Breast epithelium (tissue), 4 donors: ENCODE measurements at places on chromosomes 3 and 15. TPM values are rescaled to one million over a fixed set of nuclear protein-coding genes. Genes with fewer than 3 reads are reported as not detected.

DNA sequence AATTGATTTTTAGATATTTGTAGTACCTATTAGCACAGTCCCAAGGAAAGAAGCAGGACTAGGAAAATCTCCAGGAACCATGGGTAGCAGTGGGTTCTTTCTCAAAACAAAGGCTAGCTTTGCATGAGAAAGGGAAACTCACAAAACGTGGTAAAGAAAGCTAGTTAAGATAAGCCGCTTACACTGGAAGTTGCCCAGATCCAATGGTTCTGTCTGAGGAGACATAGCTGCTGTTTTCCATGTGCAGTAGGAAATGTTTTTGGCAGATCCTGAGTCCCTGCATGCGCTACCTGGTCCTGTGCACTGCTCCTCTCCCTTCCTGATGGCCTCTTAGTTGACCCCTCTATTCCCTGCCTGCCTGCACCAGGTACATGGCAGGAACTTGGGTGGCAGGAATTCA lies 60.4 kb downstream of the TFG start:
- DNase-seq = no peak

DNA sequence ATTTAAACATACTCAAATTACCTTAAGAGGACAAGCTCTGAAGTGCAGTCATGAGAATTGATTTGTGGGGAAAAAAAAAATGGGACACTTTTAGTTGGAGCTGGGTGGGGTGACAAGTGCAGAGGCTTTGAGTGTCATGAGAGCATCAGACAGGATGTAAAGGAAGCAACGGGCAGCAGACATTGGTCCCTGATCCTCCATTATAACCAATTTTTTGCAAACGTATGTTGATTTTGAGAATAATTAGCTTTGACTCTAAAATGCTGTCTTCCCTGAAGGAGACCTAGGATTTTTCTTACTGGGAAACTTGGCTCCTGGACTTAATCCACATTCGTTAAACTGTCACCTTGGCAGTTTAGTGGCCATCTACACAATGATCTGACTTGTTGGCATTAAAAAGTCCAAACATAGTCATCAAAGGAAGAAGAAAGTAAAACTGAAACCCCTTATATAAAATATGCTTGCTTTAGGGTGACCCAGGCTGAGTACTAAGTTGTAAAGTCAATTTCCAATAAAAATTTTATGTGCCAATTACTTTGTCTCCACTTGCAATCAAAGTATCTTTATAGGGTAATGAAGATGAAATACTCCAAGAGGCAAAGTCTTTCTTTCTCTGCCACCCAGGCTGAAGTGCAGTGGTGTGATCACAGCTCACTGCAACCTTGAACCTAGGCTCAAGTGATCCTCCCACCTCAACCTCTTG lies 45.6 kb downstream of the BCL2L10 start:
- no peak for DNase-seq

GRCh38 chr3:183265834-183266417 lies 12.9 kb downstream of the B3GNT5 start:
- no peak for DNase-seq

DNA sequence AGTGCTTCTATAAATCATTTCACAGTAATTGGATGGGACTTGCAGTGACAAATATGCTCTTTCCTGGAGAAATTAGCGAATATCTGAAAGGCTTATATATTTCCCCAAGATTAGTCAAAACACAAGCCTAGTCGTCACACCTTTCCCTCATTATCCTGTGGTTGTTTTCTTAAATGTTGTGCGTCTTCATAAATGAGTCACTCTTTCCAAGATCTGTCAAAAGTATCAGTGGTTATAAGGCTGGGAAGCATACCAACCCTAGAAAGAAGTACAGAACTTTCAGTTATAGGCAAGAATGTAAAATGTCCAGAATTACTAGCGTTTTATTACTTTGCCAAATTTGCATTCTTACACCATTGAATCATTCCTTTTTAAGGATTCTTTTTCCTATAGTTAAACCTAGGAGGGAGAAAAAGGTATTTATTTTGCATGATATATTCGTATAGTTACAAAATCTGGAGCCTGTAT lies 33.6 kb downstream of the TMEM212 start:
- DNase-seq = no peak

- DNase-seq = no peak
Measured at GRCh38 chr3:67461667-67462142, 192.7 kb downstream of the SUCLG2 start.

DNA sequence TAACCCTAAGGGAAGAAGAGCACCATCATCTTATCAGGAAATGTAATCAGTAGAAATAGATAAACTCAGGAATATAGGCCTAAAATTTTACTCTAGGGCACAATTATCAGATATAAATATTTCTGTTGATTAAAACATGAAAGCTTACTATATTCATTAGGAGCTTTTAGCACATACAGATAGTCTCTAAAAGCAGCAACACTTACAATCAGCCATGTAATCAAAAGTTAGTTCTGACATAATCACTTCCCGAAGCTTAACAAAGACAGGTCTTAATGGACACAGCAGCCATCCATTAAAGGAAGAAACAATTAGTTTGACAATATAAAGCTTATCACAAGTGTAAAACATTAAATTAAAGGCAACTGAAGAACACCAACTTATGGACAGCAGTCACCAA lies 30.6 kb downstream of the DCLK3 start:
- no peak for DNase-seq

DNA sequence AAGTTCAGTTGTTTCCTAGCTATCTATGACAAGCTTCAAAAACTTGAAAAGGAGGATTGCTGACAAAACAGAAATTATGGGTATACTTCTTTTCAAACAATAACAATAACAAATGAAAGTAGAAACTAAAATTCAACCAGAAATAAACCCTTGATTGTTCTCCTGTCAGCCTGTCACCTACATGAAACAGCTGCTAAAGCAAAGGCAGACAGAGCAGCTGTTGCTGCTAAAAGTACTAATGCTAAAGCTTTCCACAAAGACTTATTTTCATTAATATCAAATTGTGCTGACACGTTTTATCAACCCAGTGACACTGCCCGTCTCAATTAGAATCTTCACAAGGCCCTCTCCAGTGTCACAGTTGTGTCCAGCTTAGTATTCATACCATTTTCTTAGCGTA lies 533.2 kb upstream of the GBE1 start:
- DNase-seq = no peak

DNA sequence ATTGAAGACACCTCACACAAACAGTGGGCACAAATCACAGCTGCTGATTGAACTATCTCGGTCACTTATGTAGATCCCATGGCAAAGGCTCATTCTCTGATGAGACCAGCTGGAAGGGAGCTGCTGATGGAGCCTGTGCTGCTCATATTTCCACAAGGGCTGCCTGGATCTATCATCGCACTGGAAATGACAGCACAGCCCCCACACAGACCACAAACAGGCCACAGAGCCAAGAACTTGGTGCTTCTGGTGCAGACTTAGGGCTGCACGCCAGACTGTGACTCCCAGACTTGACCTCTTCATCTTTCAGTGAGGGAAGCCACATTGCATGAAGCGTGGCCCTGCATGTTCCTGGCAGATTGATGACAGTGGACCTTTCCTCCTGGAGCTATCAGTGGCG lies 197.6 kb downstream of the MINAR1 start:
- no peak for DNase-seq

- DNase-seq = no peak
Measured at GRCh38 chr3:51937611-51938450, 3.9 kb downstream of the RRP9 start.

FOXL2NB gene
- total RNA-seq = not detected

DNA sequence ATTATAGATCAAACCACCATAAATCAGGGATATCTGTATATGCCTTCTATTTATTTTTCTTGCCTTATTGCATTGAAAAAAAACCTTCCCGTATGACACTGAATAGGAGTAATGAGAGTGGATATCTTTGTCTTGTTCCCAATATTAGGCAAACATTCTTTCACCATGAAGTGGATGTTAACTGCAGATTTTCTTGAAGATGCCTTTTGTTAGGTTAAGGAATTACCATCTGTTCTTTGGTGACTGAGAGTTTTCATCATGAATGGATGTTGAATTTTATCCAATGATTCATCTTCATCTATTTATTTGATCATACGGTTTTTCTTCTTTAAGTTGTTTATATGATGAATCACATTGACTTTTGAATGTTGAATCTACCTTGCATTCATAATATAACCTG lies 47.1 kb upstream of the MECOM start:
- no peak for DNase-seq

LTF gene
- 282 TPM for total RNA-seq

DNA sequence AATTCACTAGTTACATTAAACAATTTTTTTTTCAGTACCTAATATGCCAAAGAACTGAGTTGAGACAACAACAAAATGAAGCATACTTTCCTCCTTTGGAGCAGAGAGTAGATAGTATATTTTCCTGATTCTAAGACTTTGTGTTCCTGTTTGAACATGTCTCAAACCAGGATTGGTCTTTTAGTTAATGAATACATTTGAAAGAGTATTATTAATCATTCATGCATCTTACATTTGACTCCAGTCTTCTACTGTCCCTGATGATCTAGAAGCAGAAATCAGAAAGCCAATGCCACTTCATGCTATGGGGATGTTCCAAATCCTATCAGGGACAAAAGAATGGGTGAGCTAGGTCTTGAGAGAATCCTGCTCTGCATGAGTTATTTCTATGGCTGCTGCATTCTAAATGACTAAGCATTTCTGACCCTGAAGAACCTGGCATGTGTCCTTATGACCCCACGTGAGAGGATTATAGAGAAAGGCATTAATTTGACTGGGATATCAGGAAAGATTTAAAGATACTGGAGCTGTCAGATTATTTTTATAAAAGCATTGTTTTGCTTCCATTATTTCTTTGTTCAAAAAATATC lies 32.9 kb upstream of the MBNL1 start:
- no peak for DNase-seq

DNA sequence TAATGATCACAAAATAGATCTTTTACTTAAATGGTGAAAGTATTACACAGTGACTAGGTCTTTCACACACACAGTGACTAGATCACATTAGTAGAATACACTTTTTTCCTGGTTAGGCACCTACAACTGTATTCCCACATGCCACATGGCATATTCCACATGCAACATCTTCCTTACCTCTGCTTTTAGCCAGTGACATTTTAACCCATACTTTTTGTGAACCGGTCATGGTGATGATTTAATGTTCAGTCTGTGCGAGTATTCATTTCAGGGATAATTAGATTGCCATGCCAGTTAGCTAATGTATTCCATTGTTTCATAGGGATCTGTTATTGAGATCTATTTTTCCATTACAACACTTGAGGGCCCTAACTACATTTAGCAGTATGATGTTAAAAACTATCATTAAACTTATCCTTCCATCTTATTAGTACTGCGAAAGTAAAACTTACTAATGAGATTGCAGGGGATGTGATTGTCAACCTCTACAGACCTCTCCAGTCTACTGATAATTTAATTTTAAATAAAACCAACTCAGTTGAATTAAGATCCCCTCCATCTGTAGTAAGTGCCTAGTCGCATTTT lies 28.3 kb downstream of the TSEN2 start:
- DNase-seq = no peak

DNA sequence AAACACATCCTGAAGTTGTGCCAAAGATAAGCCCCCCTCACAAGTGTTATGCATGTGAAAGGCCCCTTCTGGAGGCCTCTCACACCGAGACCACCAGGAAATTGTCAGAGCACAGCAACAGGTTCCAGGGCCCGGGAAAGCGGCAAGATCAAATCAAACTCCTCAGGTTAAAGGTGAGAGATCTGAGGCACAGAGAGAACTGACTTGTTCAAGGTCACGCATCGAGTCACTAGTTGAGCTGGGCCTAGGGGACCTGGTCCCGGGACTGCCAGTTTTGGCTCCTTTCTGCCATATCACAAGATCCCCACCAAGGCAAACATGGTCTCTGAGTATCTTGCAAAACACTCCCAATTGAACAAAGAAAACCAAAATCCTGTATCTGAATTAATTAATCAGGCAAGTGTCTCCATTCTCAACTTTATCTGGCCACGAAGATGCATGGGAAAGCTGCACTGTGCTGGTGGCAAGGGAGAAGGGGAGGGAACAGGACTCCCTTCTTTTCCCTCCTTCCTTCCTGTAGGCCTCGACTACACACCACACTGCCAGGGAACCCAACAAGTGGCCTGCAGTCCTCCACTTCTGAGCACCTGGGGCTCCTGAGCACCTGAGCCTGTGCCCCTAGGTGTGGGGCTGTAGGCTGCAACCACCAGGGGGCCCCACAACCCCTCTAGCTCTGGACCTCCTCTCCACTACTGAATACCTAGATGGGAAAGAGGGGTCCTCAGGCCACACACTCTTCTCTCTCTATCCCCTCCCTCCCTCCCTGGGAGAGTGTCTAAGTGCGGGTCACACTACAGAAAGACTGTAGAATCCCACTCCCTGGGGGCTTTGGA lies 37.3 kb downstream of the ANP32A start:
- no peak for DNase-seq

DNA sequence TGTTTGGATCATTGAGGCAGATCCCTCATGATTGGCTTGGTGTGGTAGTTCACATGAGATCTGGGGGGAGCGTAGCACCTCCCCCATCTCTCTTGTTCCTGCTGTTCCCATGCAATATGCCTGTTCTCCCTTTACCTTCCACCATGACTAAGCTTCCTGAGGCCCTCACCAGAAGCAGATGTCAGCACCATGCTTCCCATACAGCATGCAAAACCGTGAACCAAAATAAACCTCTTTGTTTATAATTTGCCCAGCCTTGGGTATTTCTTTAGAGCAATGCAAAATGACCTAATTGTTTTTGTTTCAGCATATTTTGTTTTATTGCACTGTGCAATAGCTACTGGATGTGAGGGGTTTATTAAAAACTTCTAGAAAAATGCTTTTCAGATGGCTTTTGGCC lies 56.6 kb upstream of the CHST2 start:
- DNase-seq = no peak

DNA sequence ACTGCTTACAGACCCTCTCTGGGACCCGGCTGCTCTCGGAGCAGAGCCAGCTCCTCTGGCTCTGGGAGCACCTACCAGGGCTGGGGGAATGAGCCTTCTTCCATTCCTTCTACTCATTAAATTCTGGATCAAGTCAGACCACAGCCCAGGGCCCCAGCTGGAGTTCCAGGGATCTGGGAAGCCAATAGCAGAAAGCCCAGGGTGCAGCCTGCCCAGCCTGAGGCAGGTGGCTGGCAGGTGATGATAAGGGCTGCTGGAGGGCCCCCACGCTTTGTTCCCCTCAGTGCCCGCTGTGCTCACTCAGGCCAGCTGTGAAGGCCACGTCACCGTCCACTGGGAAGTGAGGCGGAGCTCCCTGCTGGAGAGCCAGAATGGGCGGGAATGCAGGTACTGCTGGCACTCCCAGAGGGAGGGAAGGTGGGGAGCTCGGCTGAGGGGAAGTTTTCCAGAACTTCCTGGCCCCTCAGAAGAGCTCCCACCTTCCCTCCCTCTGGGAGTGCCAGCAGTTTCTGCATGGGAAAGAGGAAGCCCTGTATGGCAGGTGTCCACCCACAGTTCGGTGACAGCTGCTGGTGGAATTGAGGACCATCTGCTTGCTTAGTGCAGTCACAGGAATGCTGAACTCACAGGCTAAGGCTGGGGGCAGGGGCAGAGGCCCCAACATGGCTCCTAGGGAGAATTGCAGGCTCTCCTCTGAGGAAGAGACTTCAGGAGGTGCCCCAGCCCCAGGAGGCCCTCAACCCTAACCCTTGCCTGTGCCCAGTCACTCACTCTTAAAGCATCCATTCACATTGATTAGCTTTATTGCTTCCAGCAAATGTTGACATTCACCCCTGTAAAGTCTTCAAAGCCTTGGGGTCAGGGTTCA lies 12.6 kb upstream of the RTP3 start:
- no peak for DNase-seq
